ENCODE measurements at places on chromosomes 3 and 15.

- no peak for DNase-seq
Observed at GRCh38 chr3:56251343-56251945, 216.8 kb downstream of the ERC2 start.

- no peak for DNase-seq
Observed at GRCh38 chr3:171184372-171184771, 157.9 kb upstream of the SLC2A2 start.

DNA sequence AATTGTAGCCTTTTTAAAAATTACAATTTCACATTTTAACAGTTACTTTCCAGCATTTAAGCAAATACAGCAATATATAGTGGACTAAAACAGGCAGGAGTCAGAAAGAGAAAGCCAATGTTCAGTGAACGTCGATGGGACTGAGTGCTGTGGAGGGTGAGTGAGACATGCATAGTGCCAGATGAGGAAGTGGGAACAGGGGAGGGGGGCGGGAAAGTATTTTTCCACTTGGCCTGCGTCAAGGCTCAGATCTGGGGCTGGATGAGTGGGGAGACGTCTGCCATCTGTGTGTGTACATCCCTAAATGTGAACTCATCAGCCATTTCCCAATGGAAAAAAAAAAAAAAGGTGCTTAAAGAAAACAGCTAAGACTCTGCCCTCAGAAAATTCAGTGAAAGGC lies 19.2 kb upstream of the RAD18 start:
- DNase-seq: no peak

- DNase-seq: no peak
Observed at GRCh38 chr15:73987250-73987649, 4.8 kb downstream of the STOML1 start.

GRCh38 chr3:114454551-114455251 lies 160.9 kb downstream of the TIGIT start:
- peak; percentile 21 for DNase-seq

DNA sequence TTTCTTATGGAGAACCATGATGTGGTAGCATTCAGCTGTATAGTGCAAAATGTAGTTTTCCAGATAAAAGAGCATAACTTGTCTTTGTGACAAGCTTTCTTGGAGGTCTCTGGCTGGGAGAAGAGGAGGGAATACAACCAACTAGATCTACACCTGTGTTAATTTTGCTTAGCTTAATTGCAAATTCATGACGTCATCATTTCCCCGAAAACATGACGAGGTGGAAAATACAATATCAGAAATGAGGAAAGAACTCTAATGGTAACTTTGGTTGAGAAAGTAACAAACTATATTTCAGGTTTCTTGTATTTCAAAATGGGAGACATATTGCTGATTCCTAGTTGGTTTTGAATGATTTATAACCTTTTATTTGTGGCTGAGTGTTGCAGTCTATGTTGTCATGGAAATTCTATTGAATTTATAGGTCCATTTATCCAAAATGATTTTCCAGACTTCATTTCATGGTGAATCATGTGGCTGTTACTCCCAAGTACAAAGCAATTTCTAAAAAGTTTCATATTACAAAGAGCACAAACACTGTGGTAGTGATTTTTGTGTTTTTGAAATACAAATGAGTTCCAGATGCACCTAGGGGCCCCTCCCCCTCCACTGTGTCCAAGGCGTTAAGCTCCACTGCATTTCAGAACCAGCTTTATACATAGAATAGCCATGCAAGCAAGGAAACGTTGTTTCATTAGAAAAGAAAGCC lies 307.2 kb downstream of the FEZF2 start:
- DNase-seq: no peak

GRCh38 chr15:64274341-64274950 lies 81.5 kb downstream of the CSNK1G1 start:
- DNase-seq: no peak

GRCh38 chr3:37287776-37288175 lies 113.4 kb upstream of the LRRFIP2 start:
- DNase-seq: no peak

DNA sequence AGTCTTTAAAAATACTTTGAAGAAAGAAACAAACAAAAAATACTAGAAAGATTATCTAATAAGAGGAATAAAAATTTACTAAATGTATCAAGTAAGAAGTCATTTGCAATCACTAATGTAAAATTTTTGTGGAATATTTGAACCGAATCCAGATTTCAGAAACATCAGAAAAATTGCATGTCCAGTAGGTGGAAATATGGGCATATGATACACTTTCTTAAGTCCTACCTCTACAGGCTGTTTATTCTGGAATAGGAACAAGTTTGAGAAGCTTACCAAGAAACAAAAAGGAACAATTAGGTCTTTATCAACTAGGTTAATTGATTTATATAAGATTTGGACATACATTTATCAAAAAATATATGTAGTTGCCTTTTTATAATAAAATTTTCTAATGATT lies 292.9 kb upstream of the ROBO1 start:
- DNase-seq: no peak

GRCh38 chr15:64530472-64530871 lies 70.1 kb downstream of the ZNF609 start:
- DNase-seq: no peak

DNA sequence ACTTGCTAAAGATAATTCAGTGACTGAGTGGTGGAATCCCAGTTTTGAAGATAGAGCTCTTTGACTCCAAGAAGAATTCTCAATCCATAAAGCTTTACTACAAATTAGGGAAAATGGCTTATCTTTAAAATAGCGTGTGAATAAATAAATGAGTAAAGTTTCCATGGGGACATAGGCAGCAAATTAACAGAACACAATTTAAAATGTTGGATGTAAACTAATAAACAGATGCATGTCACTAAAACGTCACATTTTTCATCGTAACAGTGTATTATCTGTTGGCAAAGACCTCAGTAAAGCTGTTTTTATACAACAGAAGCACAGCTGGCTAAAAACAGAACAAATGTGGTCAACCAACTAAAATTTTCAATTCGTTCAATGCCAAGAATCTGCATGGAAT lies 913.9 kb upstream of the CFAP20DC start:
- no peak for DNase-seq

DNA sequence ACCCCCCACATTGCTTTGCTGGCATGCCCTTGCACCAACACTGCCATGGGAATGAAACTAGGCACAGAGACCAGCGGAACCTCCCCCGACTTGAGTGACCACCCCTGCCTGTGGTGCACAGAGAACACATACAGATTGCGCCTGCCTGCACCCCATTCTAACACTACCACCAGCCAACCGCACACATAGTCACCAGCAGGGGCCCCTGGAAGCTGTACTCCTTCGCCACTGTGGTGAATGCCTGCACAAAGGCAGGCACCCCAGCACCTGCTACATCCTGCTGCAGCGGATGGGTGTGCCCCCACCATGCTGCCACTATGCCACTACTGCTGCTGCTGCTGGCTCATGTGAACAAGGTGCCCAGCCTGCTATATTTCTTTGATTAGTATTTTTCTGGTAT lies 27.4 kb upstream of the DNAAF4 start:
- DNase-seq: no peak

GRCh38 chr15:80058044-80058443 lies 1.4 kb upstream of the ZFAND6 start:
- no peak for DNase-seq

DNA sequence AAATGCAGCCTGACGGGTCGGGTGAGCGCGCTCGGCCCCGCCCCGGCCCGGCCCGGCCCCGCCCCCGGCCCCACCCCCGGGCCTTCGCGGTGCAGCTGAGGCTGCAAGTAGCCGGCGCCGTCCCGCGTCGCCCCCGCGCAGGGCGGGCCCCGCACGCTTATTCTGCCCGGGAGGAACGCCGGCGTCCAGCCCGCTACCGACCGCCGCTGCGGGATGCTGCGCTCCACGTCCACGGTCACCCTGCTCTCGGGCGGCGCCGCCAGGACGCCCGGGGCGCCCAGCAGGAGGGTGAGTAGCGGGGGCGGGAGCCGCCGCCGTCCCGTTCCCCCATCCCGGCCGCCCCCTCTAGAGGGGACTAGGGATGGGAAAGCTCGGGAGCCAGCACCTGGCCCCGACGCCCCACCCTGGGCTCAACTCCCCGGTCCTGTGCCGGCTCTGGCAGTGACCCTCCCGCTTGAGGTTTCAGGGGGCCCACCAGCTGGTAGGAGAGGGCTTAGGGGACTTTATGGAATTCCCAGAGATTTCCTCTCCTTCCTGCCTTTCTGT lies at the start of gene MYZAP:
MYZAP (plus strand) TSS at position 83 of the 546 bp plus-strand sequence; CDS start at position 214, 131 bp downstream.
- no peak for DNase-seq

DNA sequence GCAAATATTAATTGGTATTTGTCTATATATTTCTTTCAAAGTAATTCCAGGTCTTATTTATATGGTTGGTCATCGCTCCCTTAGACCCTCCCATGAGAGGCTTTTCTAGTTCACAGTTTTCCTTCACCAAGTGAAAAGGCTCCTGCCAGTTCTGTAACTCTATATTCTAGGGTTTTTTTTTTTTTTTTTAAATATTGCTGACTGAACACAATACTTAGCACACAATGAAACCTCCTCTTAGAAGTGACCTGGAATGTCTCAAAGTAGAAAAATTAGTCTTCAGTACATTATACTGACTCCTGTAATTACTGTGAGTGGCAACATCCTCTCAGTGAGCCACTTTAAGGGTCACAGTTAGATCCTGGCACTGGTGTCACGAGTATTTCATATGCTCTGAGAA lies 48.6 kb upstream of the CDAN1 start:
- DNase-seq: no peak

DNA sequence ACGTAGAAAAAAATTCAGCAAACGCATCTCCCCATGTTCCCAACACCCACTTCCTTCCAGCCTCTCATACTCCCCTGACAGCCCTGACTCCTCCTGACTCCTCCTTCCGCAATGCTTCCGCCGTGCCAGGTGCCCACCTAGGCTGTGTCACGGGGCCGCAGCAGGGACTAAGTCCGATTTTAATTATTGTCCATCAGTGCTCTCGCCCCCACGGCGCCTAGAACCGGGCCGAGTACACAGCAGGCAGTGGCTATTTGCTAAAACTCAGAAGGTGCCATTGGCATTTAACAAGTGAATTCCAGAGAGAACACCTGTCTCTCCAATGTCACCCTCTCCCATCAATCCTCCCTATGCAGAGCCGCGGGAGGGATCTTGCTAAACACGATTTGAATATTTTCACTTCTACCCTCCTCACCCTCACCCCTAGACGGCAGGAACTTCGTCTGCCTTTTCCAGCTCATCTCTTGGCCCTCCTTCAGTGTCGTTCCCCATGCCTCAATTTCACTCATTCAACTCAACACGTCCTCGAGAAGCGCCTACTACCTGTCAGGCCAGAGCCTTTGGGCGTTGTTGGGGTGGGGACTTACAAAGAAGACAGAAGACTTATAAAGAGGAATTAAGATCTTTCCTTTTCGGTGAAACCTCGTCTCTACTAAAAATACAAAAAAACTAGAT lies 11.5 kb upstream of the SHF start:
- no peak for DNase-seq

GRCh38 chr3:114449271-114450007 lies 155.6 kb downstream of the TIGIT start:
- DNase-seq: no peak

DNA sequence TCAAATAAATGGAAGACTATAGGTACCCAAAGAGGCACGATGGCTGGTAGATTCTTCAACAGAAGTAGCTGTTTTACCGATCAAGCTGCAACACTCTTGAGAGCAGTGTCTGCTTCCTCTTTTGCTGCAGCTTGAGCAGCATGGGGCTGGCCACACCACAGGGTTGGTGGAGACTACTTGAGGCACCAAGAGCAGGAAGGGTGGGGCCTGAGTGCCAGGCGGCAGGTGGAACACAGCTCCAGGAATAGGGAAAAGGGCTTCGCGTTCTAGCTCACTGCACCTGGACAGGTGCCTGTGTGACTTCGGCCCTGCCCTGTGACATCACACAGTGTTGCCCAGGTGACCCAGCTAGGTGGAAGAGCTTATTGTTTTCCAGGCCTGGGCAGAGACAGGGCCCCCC lies at the start of gene CCDC33:
CCDC33 (plus strand) TSS at position 365 of the 400 bp plus-strand sequence. CDS start 394 bp downstream, outside the sequence.
- DNase-seq: no peak

DNA sequence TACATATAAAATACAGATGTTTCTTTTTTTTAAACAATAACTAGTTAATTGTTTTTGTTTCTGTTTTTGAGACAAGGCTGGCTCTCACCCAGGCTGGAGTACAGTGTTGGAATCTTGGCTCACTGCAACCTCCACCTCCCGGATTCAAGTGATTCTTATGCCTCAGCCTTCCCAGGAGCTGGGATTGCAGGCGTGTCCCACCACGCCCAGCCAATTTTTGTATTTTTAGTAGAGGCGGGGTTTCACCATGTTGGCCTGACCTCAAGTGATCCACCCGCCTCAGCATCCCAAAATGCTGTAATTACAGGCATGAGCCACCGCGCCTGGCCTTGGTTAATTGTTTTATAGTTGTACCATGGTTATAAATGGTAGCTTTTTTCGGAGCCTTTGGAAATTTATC lies 72.3 kb downstream of the PIAS1 start:
- no peak for DNase-seq

DNA sequence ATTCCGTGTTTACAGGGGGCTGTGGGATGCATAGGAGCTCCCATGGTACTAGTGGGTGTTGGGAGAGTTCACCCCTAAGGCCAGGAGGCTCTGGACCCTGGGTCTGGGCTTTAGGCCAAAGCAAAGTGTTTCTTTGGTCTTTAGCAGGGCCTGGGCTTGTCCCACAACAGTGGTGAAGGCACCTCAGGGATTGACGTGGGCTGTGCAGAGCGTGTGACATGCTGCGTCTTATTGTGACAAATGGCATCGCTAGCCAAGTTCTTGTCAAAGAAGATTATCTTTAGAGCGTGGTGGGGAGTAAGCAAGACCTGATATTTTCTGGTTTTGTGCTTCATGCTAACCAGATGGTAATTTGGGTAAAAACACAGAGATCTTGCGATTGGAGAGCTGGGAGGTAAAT lies 170.1 kb downstream of the APBA2 start:
- DNase-seq: no peak

DNA sequence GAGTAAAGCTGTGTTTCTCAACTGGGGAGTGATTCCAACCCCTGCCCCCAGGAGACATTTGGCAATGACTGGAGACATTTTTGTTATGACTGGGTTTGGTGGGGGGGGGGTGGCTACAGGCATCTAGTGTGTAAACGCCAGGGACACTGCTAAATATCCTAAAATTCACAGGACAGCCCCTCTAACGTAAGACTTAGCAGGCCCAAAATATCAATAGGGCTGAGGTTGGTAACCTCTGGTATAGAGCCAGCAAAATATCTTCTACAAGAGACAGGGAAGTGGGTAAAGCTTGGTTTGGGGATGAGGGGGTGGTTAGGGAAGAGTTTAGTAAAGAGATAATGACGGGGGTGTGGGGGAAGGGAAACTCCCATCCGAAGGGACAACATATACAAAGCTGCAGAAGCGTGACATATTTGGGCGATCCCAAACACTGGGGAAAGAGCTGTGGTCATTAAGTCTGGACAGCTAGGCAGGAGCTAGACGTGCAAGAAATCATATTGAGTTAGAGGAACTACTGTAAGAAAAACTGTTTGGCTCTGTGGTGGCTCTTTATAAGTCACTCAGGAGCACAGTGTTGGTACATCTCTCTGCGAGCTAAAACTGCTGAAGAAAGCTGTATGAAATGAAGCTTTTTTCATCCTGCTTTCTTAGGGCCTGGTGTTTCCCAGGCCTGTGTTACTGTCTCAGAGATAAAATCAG lies 697 bp upstream of the TRIM69 start:
- no peak for DNase-seq

- DNase-seq: no peak
Observed at GRCh38 chr3:130509008-130509407, 8.0 kb upstream of the COL6A6 start.

Measured in caudate nucleus (tissue), 63 donors.